ENCODE measurements at places on chromosomes 2 and 18. TPM values are rescaled to one million over a fixed set of nuclear protein-coding genes. Genes with fewer than 3 reads are reported as not detected.

DNA sequence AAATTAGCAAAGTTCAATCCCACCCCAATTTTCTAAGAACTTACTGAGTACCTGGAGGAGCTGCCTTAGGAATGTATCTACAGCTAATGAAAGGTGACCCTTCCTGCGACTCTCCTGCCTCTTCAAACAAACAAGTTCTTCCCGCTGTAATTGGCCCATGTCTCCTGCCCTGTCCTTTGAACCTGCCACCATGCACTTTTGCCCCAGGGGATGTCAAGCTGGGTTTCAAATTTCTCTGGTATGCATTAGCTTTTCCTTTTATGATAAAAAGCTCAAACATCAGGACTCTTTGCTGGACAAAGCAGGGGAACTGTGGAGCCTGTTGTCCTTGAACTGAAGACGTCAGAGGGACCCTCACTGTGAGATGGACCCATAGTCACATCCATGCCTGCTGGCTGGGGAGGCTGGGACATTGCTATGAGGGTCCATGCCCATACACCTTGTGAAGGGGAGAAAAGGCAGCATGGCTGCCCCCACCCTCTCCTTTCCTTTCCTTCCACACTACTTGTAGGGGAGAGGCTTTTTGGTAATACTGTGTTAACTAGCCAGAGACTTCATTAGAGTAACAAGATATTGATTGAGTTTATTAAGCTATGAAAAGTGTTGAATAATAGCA lies 210.7 kb upstream of the COPS8 start:
- peak; percentile 64 for DNase-seq
- no peaks in the 10 kb centered on the region for H3K27me3 ChIP-seq
- H3K4me3 ChIP-seq: no peak overlapping the region
- H3K27ac ChIP-seq: peak overlapping the region; percentile 45
- peaks cover 37% of the 10 kb centered on the region for H3K4me1 ChIP-seq

- H3K36me3 ChIP-seq: peaks cover 4% of the 10 kb centered on the region
- no peaks in the 10 kb centered on the region for H3K4me1 ChIP-seq
- no peak overlapping the region for H3K27ac ChIP-seq
These were observed 67.0 kb downstream of the EIF5B start for GRCh38 chr2:99404039-99404796.

DNA sequence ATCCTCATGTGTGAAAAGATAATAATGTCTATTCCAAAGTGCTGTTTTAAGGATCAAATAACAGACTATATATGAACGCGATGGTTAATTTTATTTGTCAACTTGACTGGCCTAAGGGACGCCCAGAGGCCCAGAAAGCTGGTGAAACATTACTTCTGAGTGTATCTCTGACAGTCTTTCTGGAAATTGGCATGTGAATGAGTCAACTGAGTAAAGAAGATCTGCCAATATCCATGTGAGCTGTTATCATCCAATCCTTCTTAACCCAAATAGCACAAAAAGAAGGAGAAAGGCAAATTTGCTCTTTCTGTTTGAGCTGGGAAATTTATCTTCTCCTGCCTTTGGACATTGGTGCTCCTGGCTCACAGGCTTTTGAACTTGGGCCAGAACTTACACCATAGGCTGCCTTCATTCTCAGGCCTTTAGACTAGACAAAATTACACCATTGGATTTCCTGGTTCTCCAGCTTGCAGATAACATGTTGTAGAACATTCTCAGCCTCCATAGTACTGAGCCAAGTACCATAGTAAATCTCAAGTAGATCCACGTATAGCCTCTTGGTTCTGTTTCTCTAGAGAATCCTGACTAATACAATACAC lies 114.7 kb upstream of the DOCK10 start:
- no peaks in the 10 kb centered on the region for H3K36me3 ChIP-seq
- H3K27ac ChIP-seq: no peak overlapping the region
- no peak overlapping the region for H3K4me3 ChIP-seq

- no peak for DNase-seq
- H3K4me3 ChIP-seq: no peak overlapping the region
- H3K27me3 ChIP-seq: no peaks in the 10 kb centered on the region
These were observed 198.2 kb upstream of the SPRED2 start for GRCh38 chr2:65630643-65631042.

- no peaks in the 10 kb centered on the region for H3K36me3 ChIP-seq
- H3K4me1 ChIP-seq: peaks cover 16% of the 10 kb centered on the region
- peak overlapping the region; percentile 7 for H3K27ac ChIP-seq
- H3K27me3 ChIP-seq: no peaks in the 10 kb centered on the region
- no peak overlapping the region for H3K4me3 ChIP-seq
- peak; percentile 87 for DNase-seq
These were observed 97.7 kb downstream of the CAPN13 start for GRCh38 chr2:30709516-30709915.

Gene CELF4
- total RNA-seq: 2.2 TPM

DNA sequence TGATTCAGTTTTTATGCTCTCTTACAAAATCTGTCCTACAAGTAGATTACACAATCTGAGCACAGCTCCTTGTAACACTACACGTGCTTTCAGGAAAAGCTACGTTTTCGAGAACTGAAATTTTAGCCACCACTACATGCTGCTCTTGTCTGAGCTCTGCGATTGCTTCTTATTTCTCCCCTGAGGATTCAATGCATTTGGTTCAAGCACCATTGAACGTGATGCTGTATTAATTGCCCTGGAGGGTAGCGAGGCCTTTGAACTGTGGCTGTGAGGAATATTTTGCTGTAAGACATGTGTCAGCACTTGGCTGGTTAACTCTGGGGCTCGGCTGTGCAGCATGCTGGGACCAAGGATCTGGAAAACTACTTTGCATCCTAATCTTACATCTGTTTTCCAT lies 405.8 kb downstream of the EPHA4 start:
- no peak overlapping the region for H3K4me3 ChIP-seq
- H3K27me3 ChIP-seq: no peaks in the 10 kb centered on the region
- DNase-seq: no peak

DNA sequence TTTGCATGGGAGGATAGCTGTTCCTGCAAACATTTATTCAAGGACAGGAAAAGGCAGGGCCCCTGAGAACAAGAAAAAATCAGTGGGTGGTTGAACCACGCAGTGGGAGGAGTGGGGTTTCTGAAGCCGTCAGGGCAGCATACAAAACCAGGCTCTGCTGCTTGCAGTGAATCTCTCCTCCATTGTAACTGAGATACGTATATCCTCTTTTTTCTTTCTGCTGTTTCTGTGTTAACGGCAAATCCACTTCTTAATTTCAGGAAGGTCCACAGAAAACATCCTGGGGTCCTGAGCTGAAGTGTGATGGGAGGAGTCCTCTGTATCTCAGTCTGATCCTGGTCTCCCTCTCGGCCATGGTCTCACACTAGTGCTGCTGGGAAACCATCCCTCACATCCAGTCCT lies 27.2 kb upstream of the KCNF1 start:
- no peaks in the 10 kb centered on the region for H3K27me3 ChIP-seq
- DNase-seq: no peak
- H3K4me1 ChIP-seq: no peaks in the 10 kb centered on the region
- H3K27ac ChIP-seq: no peak overlapping the region

DNA sequence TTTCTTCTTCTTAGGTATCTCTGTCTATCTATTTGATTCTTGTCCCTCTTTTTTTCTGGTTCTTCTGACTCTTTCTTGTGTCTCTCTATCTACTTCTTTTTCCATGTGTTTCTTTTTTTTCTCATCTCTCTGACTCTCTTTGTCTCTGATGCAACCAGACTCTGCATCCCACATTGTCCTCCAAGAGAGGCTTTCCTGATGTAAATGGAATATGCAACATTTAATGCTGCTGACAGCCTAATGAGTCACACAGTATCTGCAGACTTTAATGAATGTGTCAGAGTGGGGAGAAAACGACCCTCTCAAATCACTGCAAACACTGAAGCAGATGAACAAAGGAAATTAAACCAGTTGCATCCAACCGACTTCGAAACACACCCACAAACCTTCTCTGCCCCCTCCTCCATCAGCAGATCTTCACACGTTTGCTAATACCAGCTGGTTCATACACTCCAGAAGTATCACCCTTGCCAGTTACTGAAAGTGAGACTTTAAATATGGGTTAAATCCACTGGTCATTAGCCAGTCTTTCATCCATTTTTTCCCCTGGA lies 351.5 kb downstream of the TXNL1 start:
- no peaks in the 10 kb centered on the region for H3K36me3 ChIP-seq
- H3K4me1 ChIP-seq: no peaks in the 10 kb centered on the region
- no peak overlapping the region for H3K27ac ChIP-seq

Gene ST8SIA3
- 0.25 TPM for total RNA-seq

DNA sequence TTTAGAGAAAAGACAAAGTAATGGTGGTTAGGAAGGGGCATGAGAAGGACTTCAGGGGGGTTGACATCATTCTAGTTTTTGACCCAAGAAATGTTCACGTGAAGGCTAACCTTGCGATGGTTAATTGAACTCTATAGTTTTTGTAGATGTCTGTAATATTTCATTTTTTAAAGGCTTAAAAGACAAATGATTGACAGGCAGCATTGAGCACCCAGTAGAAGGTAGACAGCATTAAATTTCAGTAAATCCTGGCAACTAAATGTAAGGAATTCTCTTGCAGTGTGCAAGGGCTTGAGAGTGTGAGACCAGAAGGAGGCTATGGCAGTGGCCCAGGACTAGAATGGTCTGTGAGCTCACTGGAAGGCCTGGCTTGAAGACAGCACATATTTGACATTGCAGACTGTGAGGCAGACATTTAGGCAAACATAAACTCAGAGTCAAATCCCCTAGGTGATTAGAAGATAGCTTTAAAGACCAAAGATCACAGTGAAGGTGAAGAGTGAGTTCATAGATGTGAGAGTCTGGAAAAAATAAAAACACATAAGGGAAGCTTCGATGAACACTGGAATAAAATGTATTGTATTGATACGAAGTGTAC lies 100.1 kb upstream of the MAP4K4 start:
- no peak overlapping the region for H3K27ac ChIP-seq
- H3K4me3 ChIP-seq: no peak overlapping the region
- no peaks in the 10 kb centered on the region for H3K4me1 ChIP-seq
- no peak for DNase-seq
- H3K27me3 ChIP-seq: no peaks in the 10 kb centered on the region

Gene LCLAT1
- total RNA-seq: 19.6 TPM

- no peak for DNase-seq
- peak overlapping the region; percentile 35 for H3K27ac ChIP-seq
- H3K4me3 ChIP-seq: peak overlapping the region; percentile 15
- H3K36me3 ChIP-seq: no peaks in the 10 kb centered on the region
- peaks cover 12% of the 10 kb centered on the region for H3K4me1 ChIP-seq
- no peaks in the 10 kb centered on the region for H3K27me3 ChIP-seq
These were observed 49.3 kb downstream of the SP110 start for GRCh38 chr2:230170532-230170931.

Gene SLC9A2
- not detected for total RNA-seq
